Naive thymus-derived CD4-positive, alpha-beta T cell (primary cell): ENCODE measurements at places on chromosomes 7 and 10. TPM values are rescaled to one million over a fixed set of nuclear protein-coding genes. Genes with fewer than 3 reads are reported as not detected.

GRCh38 chr7:139960157-139960556 is 102.6 kb downstream of the PARP12 start:
- no peak for DNase-seq

The EXOC4 gene
- total RNA-seq = 65.4 TPM

DNA sequence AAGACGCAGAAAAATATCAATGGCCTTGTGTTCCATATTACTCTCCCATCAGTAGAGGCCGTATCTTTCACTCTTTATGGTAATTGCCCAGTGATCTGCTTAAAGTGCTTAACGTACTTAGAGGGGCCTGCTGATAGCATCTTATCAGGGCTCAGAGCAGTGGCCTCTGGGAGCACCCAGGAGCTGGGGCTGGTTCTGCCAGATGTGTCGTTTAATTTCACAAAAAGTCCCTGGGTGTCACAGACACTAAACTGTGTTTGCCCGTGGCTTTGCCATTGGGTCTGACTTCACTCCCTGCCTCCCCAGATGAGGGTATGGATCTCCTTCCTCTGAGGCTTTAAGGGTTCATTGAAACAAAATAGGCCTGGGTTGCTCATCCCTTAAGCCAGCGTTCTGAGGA is 435.3 kb downstream of the GATA3 start:
- DNase-seq = no peak

GRCh38 chr10:116286626-116287200 is 13.7 kb upstream of the GFRA1 start:
- no peak for DNase-seq

The TMEM196 gene
- not detected for total RNA-seq

The NPY4R2 gene
- not detected for total RNA-seq

DNA sequence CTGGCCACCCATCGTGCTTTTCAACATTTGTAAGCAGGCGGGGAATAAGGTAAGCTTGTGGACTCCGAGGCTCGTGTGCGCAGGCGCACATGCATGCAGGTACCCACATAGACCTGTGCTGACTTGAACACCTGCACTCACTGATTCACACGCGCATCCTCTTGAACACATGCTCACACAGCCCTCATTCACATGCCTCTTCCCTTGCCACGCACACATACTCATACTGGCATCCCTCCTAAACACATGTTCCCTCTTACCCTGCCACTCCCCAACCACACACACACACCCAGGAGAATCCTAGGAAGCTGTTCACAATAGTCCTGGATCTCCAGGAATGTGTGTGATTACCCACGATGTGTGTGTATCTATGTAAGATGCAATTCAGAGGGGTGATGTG is 44.1 kb upstream of the LBX1 start:
- no peak for DNase-seq

GRCh38 chr10:110747609-110748464 is 103.7 kb downstream of the RBM20 start:
- DNase-seq = no peak

The KLHDC10 gene
- total RNA-seq = 19.0 TPM

DNA sequence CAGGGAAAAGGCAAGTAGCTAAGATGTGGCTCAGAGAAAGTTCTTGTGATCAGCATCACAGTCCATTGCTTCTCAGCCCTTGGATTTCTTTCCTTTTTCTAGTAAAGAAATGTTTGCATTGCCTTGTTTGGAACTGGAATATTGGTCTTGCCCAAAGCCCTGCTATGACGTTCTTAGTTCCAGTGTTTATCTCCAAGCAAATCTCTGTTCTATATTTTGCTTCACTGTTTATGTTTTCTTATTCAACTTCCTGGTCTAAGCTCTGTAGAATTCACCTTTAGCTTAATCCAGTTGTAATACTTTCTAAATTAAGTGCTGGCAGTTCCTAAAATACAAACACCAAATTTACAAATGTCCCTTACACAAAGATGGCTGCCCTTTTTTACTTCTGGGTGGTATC is 88.7 kb upstream of the ZNF438 start:
- no peak for DNase-seq

GRCh38 chr7:94908323-94909178 is 1.2 kb downstream of the PPP1R9A start:
- DNase-seq = no peak

- no peak for DNase-seq
These were observed 1.3 kb upstream of the VDAC2 start for GRCh38 chr10:75209086-75209920.
